Central memory CD4-positive, alpha-beta T cell (primary cell): ENCODE measurements at places on chromosomes 3 and 15.

DNA sequence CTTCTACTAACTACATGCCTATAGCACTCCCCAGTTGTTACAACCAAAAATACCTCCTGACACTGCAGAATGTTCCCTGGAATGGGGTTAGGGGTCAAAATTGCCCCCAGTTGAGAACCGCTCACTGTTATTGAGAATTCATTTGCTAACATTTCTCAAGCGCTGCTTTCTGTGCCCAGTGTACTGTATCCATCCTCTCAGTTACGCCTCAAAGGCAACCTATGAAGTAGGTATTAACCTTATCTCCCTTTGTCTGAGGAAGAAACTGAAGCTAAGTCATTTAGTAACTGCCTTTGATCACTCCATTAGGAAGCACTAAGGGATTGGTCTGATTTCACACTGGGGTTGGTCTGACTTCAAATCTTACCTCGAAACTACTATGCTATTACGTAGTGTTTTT, 70.1 kb downstream of the CADPS start:
- DNase-seq = no peak

DNA sequence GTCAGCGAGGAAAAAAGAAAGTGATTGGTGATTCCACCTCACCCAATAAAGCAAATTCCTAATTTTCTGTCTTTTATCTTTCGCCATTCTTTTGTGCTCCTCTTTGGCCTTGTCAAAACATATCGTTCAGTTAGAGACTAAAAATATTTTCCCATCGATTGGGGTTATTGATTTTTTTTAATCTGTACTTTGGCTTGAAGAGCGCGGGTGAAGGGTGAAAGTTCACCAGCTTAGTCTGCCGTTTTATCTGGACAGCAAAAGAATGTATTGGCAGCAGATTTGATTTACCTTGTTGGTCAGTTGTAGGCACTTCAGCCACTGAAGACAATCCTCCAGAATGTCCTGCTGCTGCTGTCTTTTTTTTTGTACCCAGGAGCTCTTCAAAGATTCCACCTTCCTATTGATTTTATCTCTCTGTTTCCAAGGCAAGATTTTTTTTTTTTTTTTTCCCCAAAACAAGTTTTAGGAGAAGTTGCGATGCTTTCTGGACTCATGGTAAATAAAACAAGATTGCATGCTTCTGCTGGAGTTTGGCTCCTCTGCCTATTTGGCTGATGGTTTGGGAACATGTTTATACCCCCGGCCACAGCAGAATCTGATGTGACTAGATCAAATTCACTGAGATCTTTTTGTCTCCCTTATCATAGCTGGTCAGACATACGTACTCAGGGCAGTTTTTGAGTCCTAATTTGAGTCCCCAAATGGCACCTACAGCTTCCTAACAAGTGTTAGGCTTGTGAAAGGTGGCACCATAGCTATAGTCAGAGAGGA, 269.3 kb upstream of the ONECUT1 start:
- DNase-seq = no peak

GRCh38 chr15:68644083-68644904, 65.5 kb downstream of the CORO2B start:
- no peak for DNase-seq

GRCh38 chr3:136249091-136249490, 1.0 kb upstream of the PCCB start:
- no peak for DNase-seq

GRCh38 chr3:67995206-67995605, 340.8 kb upstream of the SUCLG2 start:
- DNase-seq = no peak
